Stimulated activated CD4-positive, alpha-beta T cell treated with anti-CD3 and anti-CD28 coated beads, Interleukin-2, amount 100 ng/mL, for 24 hours (primary cell): ENCODE measurements at places on chromosomes 7 and 10.

- DNase-seq = no peak
Observed at GRCh38 chr10:106819490-106819889, 345.0 kb downstream of the SORCS1 start.

DNA sequence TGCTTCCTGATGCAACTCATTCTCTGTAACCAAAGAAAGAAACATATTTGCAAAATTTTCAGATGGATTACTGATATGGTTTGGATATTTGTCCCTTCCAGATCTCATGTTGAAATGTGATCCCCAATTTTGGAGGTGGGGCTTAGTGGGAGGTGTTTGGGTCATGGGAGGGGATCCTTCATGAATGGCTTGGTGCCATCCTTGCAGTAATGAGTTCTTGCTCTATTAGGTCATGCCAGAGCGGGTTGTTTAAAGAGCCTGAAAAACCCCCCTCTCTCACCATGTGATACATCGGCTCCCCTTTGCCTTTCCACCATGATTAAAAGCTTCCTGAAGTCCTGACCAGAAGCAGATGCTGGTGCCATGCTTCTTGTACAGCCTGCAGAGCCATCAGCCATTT lies 43.8 kb upstream of the PRKG1 start:
- DNase-seq = no peak

DNA sequence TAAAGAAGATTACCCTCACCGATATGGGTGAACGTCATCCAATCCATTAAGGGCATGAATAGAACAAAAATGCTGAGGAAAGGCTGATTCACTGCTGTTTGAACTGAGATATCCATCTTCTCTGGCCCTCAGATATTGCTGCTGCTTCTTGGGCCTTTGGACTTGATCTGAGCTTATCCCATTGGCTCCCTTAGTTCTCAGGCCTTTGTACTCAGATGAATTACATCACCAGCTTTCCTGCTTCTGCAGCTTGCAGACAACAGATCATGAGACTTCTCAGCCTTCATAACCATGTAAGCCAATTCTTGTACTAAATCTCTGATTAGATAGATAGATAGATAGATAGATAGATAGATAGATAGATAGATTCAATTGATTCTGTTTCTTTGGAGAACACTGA lies 40.2 kb downstream of the CYCS start:
- no peak for DNase-seq

GRCh38 chr10:130040351-130040750 lies 70.3 kb downstream of the C10orf143 start:
- no peak for DNase-seq

GRCh38 chr10:68566351-68566750 lies 6.2 kb downstream of the TET1 start:
- no peak for DNase-seq

GRCh38 chr10:71271662-71272055 lies 47.4 kb upstream of the SLC29A3 start:
- DNase-seq = no peak

- no peak for DNase-seq
Observed at GRCh38 chr7:83608716-83609115, 40.2 kb downstream of the SEMA3E start.

DNA sequence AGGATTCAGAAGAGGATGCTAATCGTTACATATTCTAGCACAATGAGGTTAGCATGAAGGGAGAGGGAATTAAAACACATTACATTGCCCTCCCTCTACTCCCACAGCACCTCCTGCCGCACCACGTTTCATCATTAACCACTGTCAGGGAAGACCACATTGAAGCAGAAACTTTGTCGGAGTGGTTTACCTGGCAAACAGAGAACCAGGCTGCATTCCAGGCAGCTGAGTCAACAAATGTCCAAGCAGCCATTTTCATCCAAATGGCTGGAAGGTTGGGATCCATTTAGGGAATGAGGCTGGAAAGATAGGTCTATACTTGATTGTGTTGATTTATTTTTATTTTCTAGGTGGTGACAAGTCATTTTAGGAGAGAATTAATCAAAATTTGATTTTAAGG lies 273.6 kb downstream of the DYNC1I1 start:
- no peak for DNase-seq

DNA sequence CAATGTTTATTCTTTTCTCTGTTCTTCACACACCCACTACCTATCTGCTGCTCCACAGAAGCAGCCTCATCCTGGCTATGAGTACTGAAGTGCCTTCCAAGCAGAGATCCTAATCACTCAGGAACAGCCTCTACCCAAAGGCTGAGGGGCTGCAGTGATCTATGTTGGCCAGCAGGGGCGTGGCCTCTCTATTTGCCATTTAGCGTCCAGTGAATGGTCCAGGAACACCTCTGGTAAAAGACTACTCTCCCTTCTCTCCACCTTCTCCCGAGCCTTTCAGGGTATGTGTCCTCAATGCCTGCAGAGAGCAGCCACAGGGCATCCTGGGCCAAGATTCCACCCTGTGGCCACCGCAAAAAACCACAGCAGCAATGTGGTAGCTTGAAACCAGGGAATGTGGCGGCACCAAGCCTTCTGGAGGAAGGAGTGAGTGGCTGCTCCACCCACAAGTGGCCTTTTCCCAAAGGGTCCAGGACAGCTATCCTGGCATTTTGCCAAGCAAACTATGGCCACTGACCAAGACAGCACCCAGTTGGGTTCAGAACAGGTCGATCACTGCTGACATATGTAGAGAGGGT lies 70.9 kb downstream of the SYPL1 start:
- peak; percentile 34 for DNase-seq

- no peak for DNase-seq
Observed at GRCh38 chr7:155104913-155105312, 34.8 kb downstream of the HTR5A start.

- DNase-seq = no peak
Observed at GRCh38 chr10:112952282-112953173, 2.5 kb downstream of the TCF7L2 start.

DNA sequence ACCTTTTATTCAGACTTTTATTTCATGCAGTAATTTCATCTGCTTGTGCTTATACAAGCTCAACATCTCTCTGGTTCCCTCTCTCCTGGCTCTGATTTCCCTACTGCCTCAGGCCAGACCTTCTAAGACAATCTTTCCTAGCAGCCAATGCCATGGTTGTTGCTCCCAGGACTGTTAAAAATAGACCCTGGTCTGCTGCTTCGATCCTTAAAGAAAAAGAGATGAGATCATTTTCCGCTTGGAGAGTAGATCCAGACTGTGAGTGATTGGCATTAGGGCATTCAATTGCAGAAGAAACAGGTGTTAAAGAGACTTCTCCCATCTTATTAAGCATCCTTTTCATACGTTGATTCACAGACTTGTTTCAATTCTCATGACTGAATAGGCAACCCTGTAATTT lies 68.4 kb upstream of the ITGB1 start:
- DNase-seq = no peak

DNA sequence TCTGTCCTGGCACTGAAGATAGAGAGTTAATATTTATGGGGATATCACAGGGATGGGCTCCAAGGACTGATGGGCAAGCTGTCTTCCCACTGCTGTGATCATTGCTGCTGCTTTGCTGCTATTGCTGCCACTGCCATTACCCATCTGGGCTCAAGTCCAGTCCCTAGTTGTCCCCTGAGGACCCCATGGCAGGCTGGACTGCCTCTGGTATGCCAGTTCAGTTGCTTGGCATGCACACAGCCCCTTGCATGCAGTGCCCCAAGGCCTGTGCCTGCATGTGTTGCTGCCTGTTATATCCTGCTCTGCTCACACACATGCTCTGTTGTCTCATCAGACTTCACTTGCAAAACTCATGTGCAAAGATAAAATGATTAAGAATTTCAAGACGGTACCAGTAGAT lies 109.5 kb downstream of the ADRA2A start:
- DNase-seq = no peak

DNA sequence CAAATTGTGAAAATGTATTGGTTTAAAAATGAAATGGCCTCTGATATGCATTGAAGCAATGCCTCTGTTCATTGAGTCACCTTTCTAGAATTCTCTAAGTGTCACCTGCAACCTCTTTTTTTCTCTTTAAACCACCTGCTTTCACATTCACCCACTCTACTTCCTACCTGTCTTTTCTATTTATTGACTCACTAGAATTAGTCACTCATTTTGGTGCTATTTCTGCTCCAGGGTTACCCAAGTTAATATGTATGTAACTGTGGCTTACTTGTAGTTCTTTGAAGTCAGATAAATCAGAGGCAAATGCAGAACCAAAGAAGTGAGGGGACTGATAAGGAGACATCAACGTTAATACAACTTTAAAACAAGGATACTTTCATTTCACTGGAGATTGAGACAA lies 674.7 kb downstream of the CCSER2 start:
- DNase-seq = no peak

- no peak for DNase-seq
Observed at GRCh38 chr10:13732465-13732881, 145.7 kb downstream of the PRPF18 start.

- no peak for DNase-seq
Observed at GRCh38 chr10:48632166-48632565, 27.3 kb upstream of the ARHGAP22 start.

GRCh38 chr10:82278401-82279182 lies 403.6 kb downstream of the NRG3 start:
- DNase-seq = no peak

DNA sequence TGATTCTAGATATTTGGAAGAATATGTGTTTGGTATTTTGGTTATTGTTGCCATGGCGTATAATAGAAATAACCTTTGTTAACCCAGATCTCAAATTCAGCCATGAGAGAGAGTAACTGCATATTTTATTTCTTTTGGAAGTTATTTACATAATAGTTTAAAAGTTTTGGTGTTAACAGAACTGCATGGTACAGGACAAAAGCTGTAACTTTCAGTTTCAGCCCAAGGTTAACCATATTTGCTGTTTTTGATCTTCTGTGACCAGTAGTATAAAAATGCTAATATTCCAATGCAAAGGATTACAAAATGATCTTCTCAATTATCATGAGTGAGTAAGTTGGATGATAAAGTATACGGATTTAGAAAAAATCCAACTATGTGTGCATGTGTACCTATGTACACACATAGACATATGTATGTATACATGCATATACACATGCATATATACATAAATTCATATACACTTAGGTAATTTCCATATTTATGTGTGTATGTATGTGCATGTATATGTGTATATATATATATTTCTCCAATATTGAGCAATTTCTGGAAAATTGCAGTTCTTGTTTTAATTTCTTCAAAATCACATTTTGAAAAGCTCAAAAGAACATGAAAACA lies 38.0 kb upstream of the PIP4K2A start:
- DNase-seq = no peak

DNA sequence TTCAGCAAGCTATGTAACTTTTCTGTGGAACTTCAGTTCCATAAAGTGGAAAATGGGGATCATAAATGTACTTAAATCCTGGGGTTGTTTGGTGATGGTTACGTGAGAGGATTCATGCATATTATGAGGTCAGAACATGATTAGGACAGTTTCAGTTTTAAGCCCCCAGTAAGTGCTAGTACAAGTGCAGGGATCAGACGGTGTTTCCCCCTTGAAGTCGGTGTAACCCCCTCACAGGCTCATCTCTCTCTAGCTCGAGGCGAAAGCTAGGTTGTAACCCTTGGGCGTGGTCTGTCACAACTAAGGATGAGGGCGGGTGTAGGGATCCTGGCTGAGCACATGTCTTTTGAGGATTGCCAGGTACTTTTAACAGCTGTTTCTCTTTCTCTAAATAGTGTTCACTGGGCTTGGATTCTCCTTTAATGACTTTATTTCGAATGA lies 84.7 kb downstream of the SPAG6 start:
- DNase-seq = no peak

DNA sequence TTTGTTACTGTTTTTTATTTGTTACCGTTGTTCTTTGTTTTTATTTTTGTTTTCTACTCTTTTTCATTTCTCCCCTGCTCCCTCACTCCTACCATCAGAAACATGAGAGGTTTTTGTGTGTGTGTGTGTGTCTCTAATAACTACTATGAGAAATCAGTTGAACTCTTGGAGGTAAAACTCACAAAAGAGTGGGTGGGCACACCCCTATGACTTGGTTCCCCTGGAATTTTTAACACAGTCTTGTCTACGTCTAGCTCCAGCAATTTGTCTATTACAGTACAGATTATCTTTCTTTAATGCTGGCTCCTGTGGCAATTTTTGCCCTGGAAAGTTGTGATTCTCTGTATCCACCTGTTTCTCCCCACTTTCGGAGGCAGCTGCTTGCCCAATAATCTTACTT lies 56.2 kb downstream of the AOAH start:
- no peak for DNase-seq

DNA sequence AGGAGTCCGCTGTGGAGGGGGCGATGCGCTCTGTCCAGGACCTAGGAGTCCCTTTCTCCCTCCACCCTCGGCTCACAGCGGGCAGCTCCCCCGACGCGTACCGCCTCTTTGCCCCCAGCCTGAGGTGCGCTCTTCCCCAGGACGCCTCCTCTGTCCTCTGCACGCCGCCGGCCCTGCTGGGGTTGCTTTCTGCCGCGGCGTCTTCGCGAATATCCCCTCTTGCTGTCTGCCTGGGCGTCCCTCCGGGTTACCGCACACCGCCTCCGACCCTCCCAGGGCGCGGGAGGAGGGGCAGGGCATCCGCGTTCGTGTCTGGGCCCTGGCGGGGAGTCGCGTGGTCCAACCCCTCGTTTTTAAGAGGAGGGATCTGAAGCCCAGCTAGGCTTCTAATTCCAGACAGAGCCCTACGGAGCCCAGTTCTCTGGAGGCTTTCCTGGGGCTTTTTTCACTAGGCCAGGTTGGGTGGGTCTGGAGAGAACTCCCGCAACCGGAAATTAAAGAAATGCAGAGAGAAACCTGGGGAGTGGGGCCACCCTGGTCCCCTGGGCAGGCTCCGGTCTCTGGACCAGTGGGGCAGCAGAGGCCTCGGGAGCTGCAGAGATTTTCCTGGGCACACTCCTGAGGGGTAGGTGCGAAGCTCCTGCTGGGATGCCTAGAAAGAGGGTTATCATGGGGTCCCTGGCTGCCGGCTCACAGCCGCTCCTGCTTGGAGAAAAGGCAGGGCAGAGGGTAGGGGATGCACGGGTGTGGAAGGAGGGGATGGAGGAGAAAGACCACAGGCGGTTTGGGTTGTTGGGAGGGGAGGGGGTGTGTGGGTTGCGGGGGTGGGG lies 166.9 kb downstream of the UBE2H start:
- DNase-seq = no peak

GRCh38 chr10:124174071-124174566 lies 80.7 kb upstream of the CHST15 start:
- DNase-seq = no peak

- no peak for DNase-seq
Observed at GRCh38 chr7:138900035-138900828, 81.0 kb downstream of the KIAA1549 start.
